ENCODE measurements at places on chromosomes 11 and 22.

DNA sequence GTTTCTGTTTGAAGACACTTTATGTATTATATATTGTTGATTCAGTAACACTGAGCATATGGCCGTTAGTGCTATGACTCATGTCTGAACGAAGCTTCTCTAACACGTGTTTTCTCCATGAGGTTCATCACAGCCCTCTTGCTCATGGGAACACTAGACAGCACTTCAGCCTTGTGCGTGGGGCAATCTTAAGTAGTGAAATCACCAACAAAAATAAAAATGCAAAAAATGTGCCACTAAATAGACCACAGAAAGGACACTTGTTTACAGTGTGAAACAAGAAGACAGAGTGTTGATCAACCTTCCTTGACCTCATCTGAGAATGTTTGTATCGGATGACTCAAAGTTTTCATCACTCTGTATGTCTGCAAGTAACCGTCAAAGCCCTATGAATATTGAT, 94.5 kb downstream of the FDX1 start:
- DNase-seq: no peak

DNA sequence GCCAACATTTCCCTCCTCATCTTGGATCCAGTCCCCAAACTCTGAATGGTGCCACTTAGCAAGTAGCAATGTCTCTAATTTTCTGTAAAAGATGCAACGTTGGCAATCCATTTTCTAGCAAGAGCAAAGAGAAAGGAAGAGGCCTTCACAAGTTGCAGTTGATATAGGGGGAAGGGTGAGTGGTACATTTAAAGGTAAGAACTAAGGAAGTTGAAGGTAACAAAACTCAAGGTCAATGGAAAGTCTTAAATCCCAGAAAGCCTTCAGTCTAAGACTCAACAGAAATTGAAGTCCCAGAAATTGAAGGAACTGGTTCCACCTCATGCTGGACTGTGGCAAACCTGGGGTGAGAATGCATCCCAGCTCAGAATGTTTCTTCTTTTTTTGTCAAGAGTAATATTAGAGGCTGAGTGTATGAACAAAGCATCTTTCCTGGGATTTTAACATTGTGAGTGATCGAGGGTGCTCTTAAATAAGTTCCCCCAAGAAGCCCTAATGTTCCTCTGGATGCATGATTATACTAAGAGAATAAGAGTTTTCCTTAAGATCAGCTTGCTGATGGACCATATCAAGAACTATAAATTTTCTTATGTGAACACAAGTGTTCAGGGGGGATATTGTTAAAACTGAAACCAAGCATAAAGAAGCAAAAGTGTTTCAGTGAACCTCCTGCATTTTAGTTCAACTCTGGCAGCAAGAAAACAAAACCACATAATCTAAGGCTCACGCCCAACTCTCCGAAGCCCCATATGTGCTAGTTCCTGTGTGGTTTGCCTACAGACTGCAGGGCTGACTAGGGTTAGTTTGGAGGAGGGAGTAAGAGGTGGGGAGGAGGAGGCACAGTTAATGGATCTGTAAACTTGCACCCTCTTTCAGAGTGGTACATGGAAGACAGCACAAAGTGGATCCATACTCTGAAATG, at the start of gene GRAP2:
Gene GRAP2, plus strand, starts transcription at position 779 of the 922 bp plus-strand sequence. CDS start 46,023 bp downstream, outside the sequence.
- peak; percentile 10 for DNase-seq

DNA sequence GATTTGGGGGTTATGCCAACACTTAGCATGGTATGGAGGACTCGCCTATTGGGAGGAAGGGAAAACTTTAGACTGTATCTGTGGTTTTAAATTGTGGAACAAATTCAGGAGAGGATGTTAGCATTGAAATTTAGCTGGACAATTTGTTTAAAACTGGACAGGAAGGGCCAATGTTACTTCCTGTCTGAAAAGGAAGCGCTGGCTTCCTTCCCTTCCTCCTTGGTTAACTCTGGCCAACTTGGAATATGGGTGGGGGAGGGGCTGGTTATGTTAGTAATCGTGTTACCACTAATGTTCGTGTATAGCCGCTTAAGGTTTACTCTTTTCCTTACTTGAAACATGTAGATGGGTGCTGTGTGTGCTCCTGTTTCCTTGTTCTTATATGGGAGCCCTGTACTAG, 13.9 kb downstream of the CTNND1 start:
- DNase-seq: no peak

GRCh38 chr11:111808063-111808588, 41.9 kb upstream of the PPP2R1B start:
- no peak for DNase-seq

- no peak for DNase-seq
Observed at GRCh38 chr11:3202305-3202704, 16.3 kb downstream of the MRGPRG start.
